ENCODE measurements at places on chromosomes 2 and 18. TPM values are rescaled to one million over a fixed set of nuclear protein-coding genes. Genes with fewer than 3 reads are reported as not detected.
A peak's percentile ranks its signal among the peaks of the same experiment; 100 is the strongest.

Gene FOXD4L1
- total RNA-seq, result not detected

Gene SLC9A4
- total RNA-seq, result not detected

Gene BOLL
- 0.10 TPM for total RNA-seq

Gene LIMS3
- total RNA-seq, result 1.3 TPM

Gene HSBP1L1
- 11.8 TPM for total RNA-seq

Gene TOGARAM2
- total RNA-seq, result 4.3 TPM

Gene SIGLEC15
- total RNA-seq, result not detected

Gene KIF1A
- total RNA-seq, result 30.1 TPM

Gene TRPM8
- total RNA-seq, result not detected

Gene REG3A
- total RNA-seq, result not detected

Gene ALPP
- total RNA-seq, result not detected

Gene GAL3ST2
- 0.53 TPM for total RNA-seq

Gene FZD7
- 1.4 TPM for total RNA-seq

GRCh38 chr18:50454387-50454988 lies 79.6 kb downstream of the SKA1 start:
- no peak for DNase-seq

- no peak for DNase-seq
Observed at GRCh38 chr18:10457128-10457527, 2.7 kb downstream of the APCDD1 start.

- DNase-seq, result no peak
Observed at GRCh38 chr2:186806591-186806990, 42.4 kb downstream of the ZSWIM2 start.

GRCh38 chr2:133576714-133577113 lies 8.5 kb upstream of the NCKAP5 start:
- no peak for DNase-seq

DNA sequence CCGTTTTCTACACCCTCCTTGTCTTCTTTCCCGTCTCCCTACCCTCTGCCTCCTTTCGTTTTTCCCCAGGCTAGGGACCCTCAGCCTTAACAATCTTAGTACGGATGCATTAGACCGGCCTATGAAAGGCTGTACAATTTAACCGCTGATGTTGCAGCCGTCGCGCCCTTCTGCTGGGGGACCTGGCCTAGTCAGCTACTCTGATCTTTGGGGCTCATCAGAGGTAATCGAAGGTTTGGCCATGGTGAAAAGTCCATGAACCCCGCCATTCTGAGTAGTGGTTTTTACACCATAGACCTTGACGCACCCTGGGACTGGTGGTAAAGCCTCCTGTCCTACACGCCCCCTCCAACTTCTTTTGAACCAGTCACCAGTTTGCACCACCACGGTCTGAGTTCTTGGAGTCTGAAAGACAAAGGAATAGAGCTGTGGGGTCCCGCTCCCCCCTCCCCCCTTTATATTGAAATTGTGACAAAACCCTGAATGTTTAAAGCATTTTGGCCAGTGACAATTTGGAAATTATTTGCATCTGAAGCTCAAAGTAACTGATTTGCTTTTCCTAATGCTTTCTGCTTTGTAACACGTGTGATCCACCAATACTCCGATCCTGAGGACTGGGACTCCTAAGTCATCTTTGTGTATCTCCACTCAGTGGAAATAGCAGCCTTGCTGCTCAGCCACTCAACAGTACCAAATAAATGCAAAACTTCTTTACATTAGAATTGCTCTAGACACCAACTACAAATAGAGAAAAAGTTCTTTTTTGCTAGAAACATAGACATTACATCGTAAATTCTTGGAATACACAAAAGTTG lies 642 bp upstream of the SRSF7 start:
- DNase-seq, result peak; percentile 39

DNA sequence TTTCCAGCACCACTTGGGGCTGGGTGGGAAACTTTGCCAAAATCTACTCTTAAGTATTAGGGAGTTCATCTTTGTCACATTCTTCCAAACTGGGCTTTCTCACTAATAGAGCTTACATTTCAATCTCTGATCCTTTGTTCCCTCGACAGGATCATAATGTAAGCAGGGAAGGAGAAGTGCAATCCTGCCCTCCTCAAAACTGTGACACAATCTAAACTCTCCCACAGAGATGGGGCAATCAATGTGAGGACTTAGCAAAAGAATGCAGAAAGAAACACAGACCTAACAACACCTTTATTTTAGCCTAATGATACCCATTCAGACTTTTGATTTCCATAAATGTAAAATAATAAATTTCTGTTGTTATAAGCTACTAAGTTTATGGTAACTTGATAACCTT lies 40.8 kb downstream of the DSEL start:
- DNase-seq, result no peak

GRCh38 chr2:98474979-98475632 lies 30.4 kb downstream of the INPP4A start:
- DNase-seq, result no peak

- DNase-seq, result no peak
Observed at GRCh38 chr2:108079736-108080135, 93.4 kb downstream of the SLC5A7 start.

DNA sequence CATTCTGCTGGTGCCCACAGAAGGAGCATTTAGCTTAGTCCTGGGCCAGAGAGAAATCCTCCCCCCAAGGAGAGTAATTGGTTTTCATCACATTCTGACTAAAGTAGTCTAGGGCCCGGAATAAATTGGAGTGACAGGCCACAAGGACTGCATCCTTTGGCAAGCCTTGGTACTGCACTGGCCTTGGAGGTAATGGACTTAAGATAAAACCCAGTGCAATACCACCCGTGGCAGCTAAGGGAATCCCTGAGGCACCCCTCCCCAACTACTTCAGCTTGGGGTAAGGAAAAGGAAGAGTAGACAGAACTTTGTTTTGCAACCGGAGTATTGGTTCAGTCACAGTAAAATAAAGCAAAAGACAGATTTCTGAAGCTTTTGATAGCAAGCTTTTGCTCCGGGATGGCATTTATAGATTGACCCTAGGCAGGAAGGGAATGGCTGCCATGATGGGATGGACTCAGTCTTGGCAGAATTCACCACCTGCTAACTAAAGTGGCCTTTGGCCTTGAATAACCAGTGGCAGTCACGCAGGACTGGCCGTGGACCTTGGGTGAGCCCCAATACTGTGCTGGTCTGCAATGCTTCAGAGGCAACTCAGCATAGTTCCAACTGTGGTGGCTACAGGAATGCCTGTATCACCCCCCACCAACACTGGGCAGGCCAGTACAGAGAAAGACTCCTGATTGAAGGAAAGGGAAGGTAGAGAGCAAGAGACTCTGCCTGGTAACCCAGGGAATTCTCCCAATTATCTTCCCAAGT lies 14.1 kb downstream of the ORC4 start:
- no peak for DNase-seq

DNA sequence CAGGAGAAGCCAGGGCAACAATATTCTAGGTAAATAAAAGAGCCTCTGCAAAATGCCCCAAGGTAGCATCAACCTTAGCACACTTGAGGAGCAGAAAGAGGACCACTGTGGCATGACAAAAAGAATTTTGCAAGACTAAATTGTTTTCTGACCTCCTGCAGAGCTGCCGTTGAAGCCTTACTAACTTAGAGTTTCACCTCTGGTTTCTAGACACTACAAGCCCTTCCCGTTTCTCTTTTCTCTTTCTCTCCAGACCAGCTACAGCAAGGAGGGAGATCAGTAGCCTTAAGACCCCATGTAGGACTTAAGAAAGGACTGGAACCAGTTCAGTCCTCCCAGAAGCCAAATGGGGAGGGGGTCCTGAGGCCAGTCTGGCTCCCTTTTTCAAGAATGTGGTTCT lies 73.3 kb upstream of the SP3 start:
- no peak for DNase-seq

DNA sequence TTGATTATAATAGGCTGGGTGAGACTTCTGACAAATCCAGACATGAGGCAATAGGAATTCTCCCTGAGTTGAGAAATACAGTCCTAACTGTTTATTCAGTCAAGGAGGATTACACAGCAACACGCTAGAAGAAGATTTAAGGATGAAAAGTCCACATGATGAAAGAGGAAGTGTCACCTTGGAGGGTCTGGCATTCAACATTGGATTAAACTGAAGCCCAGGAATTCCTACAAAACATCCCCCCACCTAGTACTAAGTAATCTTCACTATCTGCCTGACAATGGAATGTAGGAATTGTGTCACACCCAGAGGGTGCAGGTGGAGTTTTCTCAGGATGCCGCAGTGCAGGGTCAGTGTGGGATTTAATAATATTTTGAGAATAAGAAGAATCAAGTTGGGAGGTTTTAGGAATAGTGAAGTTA lies 142.4 kb downstream of the SOCS6 start:
- DNase-seq, result no peak

GRCh38 chr18:74140582-74140981 lies 7.1 kb downstream of the FBXO15 start:
- DNase-seq, result no peak

DNA sequence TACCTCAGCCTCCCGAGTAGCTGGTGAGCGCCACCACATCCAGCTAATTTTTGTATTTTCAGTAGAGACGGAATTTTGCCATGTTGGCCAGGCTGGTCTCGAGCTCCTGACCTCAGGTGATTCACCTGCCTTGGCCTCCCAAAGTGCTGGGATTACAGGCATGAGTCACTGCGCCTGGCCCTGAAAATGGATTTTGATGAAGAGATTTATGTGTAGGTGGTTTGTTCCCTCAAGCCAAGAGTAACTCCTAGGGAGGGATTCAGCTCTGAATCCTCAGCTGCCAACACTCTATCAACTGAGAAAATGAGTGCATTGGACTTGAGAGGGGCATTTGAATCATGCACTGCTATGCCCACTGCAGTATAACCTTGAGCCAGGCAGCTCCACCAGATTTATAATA lies 17.5 kb upstream of the LIPG start:
- DNase-seq, result no peak

DNA sequence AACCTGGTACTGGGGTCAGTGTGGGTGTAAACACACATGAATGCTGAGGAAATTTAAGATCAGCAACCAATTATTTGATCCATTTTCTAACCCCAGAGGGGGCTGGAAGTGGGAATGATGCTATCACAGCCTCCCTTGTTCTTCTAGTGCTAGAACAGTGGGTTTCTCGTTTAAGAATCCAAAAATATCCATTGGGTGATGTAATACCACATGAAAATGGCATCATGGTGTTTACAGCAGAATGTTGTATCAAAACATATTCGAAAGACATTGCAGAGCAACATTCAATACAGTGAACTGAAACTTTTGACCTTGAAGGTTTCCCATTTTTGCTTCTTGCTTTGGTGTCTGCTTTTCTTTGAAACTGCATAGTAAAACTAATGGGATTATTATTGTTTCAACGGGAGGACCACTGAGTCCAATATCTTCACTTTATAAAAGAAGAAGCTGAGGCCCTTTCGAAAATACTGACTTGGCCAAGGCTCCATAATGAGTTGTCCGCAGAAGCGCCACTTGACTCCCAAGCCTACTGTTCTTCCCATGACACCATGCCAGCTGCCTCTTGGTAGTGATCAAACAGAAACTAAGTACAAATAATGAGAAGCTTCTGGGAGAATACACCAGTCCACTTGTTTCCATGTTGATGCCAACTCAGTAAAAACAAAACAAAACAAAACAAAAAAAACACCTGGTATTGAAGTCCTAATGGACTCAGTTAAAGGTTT lies 106.1 kb downstream of the COLEC12 start:
- DNase-seq, result no peak

DNA sequence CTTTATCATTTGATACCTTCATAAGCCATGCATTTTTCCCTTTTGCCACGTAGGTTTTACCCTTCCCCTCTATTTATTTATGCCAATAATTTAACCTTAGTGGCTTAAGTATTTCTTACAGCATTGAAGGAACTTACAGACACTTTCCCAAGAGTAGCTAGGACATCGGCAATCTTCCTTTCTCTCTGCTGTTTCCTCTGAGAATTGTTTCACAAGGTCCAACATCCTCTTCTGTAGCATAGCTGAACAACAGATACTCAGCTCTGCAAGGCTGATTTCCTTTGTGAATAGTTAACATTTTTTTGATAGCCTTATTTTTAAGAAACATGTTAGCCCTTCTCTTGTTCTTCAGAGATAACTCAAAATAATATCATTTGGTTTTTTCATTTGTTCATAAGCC lies 1.1 kb upstream of the GCA start:
- DNase-seq, result no peak

DNA sequence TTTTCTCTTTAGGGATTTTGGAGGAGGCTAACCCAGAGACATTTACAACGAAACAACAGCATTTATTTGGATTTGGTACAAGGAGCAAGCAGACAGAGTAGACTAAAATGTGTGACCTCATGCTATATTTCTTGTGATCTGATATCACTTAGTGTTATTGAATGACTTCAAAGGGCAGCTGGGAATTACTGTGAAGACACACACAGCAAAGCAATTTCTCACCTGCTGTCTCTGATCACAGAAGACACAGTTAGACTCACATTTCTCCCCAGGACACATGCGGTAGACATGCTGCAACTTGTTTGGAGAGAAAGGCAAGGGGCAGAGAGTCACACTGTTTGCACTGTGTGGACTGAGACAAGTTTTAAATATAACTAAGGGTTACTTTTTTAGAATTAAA lies 67.5 kb downstream of the LTBP1 start:
- DNase-seq, result no peak

- DNase-seq, result no peak
Observed at GRCh38 chr2:69422198-69422597, 15.0 kb downstream of the NFU1 start.

DNA sequence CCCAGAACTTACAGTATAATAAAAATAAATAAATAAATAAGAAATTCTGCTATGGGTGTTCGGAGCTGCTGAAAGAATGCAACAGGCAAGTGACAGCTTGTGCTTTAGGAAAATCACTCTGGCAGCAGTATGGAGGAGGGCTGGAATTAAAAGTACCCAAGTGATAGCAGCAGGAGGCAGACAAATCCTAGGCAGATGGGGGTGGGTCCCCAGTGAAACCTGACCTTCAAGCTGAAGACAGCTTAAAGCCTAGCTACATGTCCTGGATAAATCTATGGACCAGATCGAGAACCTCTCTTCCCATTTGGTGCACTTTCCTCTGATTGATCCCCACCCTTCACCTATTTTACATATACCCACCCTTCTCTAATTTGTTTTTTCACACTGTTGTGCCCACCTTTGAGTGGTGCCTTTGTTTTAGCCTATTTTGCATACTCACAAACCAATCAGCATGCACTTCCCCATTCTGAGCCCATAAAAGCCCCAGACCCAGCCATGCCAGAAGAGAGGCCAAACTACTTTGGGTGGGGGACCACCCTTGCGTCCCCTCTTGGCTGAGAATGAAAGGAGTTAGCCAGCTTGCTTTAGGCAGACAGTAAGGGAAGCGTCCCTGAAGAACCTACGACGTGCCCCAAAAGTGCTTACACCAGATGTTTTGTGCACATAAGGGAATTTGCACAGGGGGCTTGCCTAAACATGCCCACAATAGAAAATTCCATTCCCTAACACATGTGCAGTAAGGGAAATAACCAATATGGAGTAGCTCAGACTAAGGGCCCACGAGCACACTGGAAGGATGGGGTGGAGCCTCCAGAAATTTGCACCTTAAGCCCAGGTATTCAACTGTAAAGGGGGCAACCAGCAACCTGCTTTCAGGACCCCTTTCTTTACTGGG lies 3.0 kb downstream of the METTL8 start:
- DNase-seq, result no peak

GRCh38 chr2:17538022-17538843 lies 2.3 kb upstream of the VSNL1 start:
- DNase-seq, result no peak
